ENCODE measurements at places on chromosomes 1 and 21.
A peak's percentile ranks its signal among the peaks of the same experiment; 100 is the strongest.

- no peak for DNase-seq
These were observed 52.2 kb downstream of the ACP6 start for GRCh38 chr1:147618077-147618569.

DNA sequence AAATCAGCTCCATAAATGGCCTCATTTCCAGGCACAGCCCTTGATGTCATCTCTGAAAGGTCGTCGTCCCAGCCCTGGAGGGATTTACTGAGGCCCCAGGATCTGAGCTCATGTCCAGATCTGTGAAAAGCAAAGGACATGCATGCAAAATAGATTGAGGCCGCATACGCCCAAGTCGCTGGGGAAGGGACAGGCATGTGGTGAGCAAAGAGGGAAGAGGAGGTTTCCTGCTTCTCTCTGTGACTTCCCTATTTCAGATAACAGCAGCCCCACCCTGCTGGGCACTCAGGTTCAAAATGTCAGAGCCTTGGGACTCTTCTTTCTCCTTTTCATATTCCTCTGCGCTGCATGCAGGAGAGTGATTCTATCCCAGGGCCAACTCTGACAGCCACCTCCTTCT is 197.2 kb downstream of the ADSS2 start:
- no peak for DNase-seq

- DNase-seq: no peak
These were observed 130.0 kb downstream of the HS2ST1 start for GRCh38 chr1:87044424-87044823.

GRCh38 chr1:151945725-151946722 is 36.7 kb upstream of the THEM4 start:
- DNase-seq: peak; percentile 18

DNA sequence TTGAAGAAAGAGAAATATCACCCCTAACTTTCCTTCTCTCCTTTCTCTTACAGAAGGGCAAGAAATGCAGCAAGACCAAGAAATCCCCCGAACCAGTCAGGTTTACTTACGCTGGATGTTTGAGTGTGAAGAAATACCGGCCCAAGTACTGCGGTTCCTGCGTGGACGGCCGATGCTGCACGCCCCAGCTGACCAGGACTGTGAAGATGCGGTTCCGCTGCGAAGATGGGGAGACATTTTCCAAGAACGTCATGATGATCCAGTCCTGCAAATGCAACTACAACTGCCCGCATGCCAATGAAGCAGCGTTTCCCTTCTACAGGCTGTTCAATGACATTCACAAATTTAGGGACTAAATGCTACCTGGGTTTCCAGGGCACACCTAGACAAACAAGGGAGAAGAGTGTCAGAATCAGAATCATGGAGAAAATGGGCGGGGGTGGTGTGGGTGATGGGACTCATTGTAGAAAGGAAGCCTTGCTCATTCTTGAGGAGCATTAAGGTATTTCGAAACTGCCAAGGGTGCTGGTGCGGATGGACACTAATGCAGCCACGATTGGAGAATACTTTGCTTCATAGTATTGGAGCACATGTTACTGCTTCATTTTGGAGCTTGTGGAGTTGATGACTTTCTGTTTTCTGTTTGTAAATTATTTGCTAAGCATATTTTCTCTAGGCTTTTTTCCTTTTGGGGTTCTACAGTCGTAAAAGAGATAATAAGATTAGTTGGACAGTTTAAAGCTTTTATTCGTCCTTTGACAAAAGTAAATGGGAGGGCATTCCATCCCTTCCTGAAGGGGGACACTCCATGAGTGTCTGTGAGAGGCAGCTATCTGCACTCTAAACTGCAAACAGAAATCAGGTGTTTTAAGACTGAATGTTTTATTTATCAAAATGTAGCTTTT is 2.4 kb downstream of the CCN1 start:
- no peak for DNase-seq

DNA sequence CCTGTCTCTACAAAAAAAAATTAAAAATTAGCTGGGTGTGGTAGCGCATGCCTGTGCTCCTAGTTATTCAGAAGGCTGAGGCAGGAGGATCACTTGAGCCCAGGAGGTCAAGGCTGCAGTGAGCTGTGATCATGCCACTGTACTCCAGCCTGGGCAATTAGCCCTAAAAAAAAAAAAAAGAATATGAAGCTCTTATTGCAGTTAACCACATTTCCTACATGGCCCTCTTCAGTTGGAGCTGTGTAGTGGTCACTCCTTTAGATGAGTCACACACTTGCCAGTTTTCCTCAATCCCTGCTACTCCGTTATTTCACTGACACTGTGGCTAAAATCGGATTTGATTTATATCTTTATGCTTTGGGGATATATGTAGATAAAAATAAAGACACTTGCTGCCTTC is 11.8 kb downstream of the NFYC start:
- DNase-seq: no peak

- DNase-seq: no peak
These were observed 61.4 kb upstream of the S1PR1 start for GRCh38 chr1:101175466-101175865.

DNA sequence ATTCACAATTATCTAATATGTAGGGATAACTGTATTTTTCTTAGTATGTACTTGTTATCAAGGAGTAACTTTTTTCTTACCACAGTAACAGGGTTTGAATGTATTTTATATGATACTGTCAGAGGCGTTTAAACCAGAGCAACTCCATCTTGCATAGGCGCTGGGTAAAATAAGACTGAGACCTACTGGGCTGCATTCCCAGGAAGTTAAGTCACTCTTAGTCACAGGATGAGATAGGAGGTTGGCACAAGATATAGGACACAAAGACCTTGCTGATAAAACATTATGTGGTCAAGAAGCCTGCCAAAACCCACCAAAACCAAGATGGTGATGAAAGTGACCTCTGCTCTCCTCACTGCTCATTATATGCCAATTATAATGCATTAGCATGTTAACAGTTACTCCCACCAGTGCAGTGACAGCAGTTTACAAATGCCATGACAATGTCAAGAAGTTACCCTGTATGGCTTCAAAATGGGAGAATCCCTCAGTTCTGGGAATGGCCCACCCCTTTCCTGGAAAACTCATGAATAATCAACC is 64.8 kb downstream of the RPE65 start:
- DNase-seq: no peak

- DNase-seq: peak; percentile 93
These were observed 15.7 kb upstream of the LUZP1 start for GRCh38 chr1:23184212-23184934.

DNA sequence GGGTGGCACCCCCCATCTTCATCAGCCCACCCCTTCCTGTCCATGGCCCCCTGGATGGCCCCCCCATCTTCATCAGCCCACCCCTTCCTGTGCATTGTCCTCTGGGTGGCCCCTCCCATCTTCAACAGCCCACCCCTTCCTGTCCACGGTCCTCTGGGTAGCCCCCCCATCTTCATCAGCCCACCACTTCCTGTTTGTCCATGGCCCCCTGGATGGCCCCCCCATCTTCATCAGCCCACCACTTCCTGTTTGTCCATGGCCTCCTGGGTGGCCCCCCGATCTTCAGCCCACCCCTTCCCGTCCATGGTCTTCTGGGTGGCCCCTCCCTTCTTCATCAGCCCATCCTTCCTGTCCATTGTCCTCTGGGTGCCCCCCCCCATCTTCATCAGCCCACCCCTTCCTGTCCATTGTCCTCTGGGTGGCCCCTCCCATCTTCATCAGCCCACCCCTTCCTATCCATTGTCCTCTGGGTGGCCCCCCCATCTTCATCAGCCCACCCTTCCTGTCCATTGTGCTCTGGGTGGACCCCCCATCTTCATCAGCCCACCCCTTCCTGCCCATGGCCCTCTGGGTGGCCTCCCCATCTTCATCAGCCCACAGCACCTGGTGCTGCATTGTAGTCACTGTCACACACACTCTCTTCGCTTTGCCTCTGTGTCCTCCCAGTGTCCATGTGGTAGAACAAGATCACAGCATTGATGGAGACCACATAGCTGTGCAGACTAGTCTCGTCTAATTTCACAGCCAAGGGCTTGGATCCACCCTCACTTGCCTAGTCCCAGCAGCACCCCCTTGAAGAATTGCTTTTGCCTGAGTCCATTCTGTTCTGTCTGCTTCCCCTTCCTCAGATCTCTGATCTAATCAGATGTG is 95.9 kb downstream of the PCBP3 start:
- no peak for DNase-seq

GRCh38 chr1:43716559-43717281 is 9.4 kb downstream of the ST3GAL3 start:
- DNase-seq: no peak

DNA sequence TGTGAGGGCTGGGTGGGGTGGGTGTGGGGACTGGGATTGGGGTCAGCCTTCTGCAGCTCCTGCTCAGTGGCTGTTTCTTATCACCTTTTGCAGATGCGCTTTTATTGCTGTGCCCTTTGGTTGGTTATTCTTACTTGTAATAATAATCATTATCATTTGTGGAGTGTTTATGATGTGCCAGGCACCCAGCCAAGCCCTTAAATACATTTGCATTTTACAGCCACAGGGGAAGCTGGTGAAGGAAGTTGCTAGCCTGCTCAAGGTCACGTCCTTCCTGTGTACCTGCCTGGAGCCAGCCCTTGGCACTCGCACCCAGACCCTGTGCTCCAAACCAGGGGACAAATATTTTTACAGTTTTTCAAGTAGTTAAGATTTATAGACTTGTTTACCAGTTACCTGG is 144.0 kb downstream of the PGBD5 start:
- DNase-seq: no peak

DNA sequence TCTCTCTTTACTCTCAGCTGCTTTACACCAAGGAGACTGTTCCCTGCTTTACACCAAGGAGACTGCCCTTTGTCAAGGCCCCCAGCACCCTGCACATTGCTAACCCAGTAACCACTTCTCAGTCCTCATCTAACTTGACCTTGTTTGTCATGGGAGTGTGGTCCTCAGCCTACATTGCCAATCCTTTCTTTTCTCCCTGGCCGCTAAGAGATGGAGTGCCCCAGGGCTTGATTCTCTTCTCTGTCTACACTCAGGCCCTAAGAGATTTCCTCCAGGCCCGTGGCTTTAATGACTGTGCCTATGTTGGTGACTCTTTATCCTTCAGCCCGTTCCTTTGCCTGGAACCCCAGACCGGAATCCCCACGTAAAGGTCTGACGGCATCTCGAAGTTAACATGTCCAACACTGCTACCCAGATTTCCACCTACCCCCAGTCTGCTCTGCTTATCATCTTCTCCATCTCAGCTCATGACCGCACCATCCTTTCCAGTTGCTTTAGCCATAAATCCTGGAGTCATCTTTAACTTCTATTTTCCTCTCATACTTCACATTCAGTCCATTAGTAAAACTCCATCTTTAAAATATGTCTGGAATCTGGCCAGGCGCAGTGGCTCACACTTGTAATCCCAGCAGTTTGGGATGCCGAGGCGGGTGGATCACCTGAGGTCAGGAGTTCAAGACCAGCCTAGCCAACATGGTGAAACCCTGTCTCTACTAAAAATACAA is 9.5 kb upstream of the SEMA4A start:
- no peak for DNase-seq

GRCh38 chr1:27543284-27543683 is 53.3 kb upstream of the WASF2 start:
- DNase-seq: no peak

- DNase-seq: peak; percentile 92
These were observed 5.5 kb upstream of the FOXD2 start for GRCh38 chr1:47432071-47433036.

DNA sequence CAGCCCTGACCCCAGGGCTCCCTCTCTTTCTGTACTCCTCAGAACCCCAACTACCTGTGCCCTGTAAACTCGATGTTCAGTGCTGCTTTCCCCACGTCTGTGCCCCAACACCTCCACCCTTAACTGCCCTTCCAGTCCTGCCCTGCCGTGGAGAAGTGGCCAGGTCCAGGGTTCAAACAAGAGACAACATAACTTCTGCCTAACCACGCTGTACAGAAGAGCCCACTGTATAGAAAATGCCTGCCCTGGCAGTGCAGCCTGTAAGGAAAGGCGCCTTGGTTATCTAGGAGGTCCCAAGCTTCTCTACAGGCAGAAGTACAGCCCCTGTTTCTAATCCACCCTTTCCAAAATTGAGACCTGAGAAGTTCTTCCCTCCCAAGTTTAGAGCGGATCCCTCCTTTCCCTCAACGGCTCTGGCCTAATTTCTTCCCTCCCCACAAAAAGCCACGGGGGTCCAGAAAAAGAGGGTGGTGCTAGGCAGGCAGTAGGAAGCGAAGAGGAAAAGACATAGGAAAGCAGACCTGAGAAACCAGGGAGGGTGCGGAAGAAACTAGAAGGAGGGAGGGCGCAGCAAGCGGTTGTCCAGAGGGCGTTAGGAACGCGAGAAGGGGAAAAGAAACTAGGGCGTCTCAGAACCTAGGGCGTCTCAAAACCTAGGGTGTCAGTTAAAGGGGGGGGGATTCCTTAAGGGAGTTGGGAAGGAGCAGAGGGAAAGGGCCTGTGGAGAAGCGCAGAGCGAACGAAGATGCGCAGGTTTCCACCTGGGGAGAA is 3.2 kb downstream of the DMRTA2 start:
- peak; percentile 8 for DNase-seq

- no peak for DNase-seq
These were observed 26.9 kb downstream of the SPATA46 start for GRCh38 chr1:162349635-162350330.

GRCh38 chr1:54132495-54132894 is 20.3 kb downstream of the CDCP2 start:
- no peak for DNase-seq

DNA sequence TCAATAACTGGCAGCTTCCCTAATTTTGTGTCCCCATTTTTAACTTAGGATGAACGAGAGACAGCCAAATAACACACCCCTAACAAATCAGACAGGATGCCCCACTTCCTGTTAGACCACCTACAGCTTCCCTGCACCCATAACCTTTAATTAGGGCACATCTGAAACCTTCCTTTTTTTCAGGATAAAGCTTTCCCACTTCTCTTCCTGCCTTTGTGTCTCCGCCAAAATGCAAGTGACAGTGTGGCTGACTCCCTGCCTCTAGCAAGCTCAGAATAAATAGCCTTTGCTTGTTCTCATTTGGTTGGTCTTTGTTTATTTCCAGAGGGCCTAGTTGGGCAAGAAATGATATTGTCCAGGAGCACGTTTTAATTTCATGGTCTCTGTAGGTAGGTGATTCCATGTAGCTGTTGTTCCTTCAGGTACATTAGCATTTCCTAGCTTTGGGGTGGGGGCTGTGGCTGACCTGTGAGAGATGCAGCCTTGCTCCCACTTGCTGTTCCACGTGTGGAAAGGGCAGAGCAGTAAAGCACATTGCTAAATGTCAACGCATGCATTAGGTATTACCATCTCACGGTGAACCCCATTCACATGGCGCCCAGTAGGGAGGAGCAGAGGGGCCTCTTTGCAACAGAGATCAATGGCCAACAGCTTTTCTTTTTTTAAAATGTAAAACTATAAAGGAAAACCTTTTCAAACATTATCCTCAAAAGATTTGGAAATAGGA is 154.9 kb downstream of the ST6GALNAC3 start:
- DNase-seq: no peak

Data from brain (organoid and tissue), 16 donors.